ENCODE measurements at places on chromosomes 12 and 14.

GRCh38 chr12:2152134-2152533 is 99.3 kb downstream of the CACNA1C start:
- no peak for DNase-seq

GRCh38 chr14:58299401-58300330 is 1.3 kb downstream of the ARID4A start:
- DNase-seq = no peak

DNA sequence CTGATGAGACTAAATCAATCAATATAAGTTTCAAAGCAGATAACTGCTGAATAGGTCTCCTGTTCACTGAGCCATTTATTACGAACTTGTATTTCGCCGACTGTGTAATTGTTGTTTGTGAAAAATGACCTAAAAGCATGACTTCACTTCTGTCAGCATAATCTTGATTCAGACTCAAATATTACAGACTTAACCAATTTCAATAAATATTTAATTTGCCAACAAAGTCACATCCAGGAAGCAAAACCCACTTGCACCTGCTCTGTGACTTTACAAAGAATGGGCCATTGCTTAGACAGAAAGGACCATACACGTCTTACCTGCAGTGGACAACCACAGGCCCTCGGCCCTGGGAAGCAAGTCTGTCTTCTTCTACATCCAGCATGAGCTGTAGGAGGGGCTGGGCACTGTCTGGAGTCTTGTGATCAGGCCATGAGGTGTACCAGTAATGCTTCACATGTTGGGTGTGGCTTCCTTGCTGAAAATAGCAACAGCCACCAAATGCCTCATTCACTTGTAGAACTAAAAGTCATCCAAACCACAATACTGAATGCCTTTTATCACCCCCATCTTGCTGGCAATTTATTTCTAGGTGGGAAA is 23.5 kb upstream of the PTPRB start:
- DNase-seq = peak; percentile 88

- no peak for DNase-seq
These were observed 40.6 kb downstream of the C12orf42 start for GRCh38 chr12:103455020-103455763.

DNA sequence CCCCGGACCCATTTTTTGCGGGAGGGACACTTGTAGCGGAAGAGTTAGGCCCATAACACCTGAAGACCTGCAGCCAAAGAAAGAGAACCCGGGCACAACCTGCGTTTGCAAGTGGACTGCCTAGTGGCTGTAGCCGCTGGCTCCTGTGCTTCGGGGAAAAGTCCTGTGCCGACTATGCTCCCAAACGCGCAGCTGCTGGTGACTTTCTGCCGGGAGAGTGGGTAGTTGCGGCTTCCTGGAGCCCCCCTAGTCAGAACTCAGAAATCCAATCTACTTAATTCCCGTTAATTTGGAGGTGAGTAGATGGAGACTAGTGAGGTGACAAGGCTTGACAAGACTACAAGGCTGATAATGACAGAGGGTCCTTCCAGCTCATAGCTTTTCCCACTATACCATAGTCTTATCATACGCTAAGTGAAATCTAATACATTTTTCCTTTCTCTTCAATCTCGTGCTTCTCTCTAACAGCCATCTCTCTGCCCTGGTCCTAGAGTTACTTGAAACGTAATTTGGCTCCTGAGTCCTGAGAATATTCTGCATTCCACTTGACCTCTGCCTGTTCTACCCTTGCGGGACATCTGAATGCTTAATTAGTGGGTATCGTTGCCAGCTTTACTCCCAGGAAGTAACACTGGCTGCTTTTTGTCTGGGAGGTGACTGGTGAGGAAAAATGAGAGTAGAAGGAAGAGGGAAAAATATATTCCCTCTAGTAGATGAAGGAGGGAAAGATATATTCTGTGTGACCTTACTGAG is 556 bp downstream of the MTHFD1 start:
- peak; percentile 40 for DNase-seq

GRCh38 chr12:96988919-96989318 is 81.9 kb downstream of the NEDD1 start:
- no peak for DNase-seq

DNA sequence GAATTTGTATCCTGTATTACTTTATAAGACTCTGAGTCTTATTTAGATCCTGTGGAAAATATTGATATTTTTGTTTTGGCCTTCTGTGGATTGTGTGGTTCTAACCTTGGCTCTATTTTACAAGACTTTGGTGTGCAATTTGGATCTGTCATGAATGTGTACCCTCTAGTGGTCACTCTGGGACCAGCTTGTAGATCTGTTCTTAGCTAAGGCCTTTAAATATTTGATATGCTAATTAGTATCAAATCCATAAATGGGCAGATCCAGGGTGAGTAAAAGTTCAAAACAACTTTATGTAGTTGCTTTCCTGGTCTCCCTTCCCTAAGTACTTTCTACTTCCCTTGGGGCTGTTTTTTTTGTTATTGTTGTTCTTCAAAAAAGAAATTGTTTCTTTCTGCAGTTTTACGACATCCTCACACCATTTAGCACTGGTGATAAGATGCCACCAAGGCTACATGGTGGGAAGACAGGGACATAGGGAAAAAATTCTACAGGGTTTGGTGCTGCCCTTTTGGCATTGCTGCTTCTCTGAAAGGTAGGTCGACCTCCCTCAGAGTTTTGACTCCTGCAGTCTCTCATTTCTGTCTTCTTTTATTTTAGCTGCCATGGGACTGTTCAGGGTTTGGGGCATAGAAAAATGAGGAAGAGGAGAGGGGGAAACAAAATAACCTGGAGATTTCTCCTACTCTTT is 238.5 kb downstream of the GPHN start:
- peak; percentile 58 for DNase-seq

DNA sequence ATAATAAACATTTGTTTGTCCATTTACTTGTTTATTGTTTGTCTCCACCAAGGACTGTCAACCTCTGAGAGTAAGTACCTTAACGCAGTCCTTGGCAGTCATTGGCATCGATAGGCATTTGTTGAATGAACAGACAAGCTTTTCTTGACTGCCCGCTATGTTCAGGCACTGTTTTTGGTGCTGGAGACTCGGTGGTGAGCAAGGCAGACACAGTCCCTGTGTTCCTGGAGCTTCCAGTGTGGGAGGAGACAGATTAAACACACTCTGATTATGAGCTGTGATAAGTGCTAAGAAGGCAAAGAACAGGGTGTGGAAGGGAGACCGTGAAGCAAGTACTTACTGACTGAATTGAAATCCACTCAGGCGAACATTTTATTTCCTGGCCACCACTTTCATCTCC is 1.2 kb downstream of the ATP6V0A2 start:
- peak; percentile 4 for DNase-seq

DNA sequence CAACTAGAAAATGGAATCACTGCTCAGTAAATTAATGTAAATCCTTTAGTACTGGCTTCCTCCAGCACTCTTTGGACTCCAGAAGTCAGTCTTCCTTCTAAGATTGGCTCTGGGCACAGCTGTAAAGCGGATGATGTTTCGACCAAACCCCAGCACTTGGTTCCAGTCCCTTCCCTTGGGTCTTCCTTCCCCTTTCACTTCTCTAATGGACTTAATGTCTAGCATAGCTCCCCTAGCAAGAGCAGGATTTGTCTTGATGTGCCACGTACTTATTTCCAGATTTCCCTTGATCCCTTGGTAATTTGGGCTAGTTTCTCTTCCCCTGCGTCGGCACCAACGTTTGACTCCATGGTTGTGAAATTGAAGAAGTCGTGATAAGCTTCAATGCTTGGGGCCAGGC is 28.3 kb downstream of the C12orf75 start:
- DNase-seq = no peak

DNA sequence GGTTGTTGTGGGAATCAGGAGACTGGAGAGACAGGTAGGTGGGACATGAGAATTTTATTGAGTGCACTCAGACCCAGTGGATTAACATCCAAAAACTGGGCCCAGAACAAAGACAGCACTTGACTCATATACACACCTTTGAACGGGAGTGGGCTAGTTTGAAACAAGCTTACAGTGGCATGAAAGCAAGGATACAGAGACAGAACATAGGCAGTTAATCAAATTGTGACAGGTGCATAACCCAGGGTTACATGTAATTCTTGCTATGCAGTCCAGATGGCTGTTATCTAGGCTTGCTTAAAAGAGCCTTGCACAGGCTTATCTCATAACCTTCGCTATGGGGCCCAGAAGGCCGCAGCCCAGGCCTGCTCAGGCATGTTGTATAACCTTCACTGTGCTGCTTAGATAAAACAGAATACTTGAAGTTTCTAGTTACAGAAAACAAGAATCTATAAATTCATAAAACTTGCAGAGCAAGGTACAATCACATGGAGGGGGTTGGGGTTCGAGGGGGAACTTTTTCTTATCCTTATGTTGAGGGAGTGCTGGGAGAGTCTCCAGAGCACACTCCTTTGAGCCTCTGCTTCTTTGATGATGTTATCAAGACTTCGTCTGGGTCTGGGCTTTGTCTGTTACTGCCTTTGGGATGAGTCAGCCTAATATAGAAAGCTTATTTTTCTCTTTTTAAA is 81.7 kb downstream of the TNFAIP2 start:
- DNase-seq = peak; percentile 27

- DNase-seq = no peak
These were observed 798.5 kb downstream of the DIO2 start for GRCh38 chr14:79412822-79413221.

DNA sequence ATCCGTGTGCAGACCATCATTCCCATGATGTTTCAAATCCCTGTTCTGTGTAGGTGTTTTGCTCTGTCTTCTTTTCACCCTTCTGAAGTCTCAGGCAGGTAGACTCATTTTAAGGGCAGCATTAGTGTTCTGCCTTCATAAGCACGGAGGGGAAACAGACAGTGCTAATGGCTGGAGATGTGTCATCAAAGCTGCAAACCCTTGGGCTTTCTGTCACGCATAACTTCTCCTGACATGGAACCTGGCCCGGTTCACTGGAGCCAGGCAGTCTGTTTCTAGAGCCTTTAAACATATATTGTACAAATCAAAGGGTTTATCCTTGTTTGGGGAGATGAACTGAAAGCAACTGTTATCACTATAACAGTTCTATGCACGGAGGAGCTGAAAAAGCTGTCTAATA is 141.4 kb downstream of the TMEM132D start:
- no peak for DNase-seq

GRCh38 chr12:25352083-25352918 is 101.6 kb upstream of the KRAS start:
- peak; percentile 31 for DNase-seq

GRCh38 chr12:2138871-2139308 is 86.1 kb downstream of the CACNA1C start:
- no peak for DNase-seq

- DNase-seq = peak; percentile 3
These were observed 314.3 kb upstream of the OR4E1 start for GRCh38 chr14:21987937-21988336.

DNA sequence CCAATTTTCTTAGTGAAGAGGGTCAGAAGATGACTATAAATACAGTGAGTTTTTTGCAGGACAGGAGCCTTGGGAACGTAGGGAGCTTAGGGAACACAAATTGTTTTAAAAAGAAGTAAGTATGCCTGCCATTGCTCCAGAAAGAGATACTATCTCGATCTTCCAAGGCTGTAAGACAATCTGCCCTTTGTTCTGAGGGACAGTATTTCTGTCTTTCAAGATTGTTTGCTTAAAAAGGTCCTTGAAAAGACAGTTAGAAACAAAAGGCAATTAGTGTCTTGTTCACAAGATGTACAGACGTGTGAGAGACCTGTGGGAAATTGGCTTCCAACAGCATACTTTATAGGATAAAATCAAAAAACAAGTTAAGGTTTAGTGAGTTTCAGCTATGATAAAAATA is 321.2 kb upstream of the FAR2 start:
- no peak for DNase-seq

DNA sequence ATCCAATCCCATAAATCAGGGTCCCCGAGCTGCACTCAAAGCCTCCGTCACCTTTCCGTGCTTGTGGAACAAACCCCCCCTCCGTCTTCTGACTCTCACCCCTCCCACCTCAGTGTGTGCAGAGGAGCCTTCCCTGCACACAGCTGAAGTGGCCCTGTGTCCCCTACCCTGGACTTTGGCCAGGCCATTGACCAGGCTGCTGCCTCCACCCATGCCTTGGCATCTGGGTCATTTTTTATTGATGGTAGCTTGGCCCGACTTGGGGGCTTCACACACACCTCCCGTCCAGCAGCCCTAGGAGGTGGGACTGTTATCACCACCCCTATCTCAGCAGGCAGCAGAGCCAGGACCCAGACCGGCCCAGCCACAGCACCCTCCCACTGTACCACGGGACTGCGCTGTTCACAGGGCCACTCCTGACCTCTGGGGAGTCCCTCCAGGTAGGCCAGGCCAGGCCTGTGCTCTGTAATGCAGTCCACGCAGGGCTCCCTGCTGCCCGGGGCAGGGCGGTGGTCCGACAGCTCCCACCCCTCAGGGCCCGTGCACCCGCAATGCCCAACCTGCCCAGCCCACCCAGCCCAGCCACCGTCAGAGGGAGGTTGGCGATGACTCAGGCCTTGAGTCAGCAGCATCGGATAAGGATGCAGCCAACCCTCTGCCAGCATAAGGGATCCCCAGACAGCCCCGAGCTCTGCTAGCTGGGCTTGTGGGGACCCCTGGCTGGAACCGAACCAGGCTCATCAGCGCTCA is 9.2 kb upstream of the INF2 start:
- DNase-seq = peak; percentile 61

- DNase-seq = no peak
These were observed 32.0 kb upstream of the VPS37B start for GRCh38 chr12:122927756-122928403.

GRCh38 chr14:68630081-68630571 is 162.7 kb downstream of the ZFP36L1 start:
- no peak for DNase-seq

GRCh38 chr14:24059841-24060388 is 8.1 kb downstream of the CARMIL3 start:
- no peak for DNase-seq

DNA sequence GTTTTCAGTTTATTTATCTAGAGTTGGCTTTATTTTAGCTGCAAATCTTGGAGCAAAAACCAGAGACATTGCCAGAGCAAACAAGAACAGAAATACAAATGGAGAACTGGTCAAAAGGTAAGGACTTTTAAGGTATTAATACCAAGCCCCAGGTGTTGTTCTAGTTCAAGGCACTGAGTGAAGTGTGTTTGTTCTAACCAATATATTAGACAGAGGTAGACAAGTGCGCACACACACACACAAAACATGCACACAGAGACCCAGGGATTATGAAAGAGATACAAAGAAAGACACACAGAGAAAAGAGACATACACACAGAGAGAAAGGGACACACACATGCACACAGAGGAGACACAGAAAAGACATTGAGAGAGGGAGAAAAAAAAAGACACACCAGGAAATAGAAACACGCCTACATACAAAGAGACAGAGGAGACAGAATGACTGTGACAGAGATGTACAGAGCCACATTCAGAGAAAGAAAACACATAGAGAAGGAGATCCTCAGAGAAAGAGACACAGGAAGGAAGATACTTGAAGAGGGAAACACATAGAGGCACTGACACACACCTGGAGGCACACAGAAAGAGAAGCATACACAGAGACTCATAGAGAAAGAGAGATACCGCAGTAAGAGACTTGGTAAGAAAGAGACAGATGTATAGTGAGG is 50.2 kb downstream of the MIPOL1 start:
- no peak for DNase-seq

- DNase-seq = no peak
These were observed at the start of gene LRRC10 for GRCh38 chr12:69610729-69611128. LRRC10 (minus strand) TSS chr12:69610907; CDS start chr12:69610838, 69 bp downstream.

- peak; percentile 88 for DNase-seq
These were observed 54.5 kb downstream of the C12orf75 start for GRCh38 chr12:105384916-105385535.

- DNase-seq = no peak
These were observed 61.2 kb upstream of the SRSF5 start for GRCh38 chr14:69705706-69706105.
